CD4-positive, CD25-positive, alpha-beta regulatory T cell (primary cell): ENCODE measurements at places on chromosomes 11 and 22.

GRCh38 chr22:38464992-38465672 is 2.8 kb upstream of the KDELR3 start:
- no peak for DNase-seq

DNA sequence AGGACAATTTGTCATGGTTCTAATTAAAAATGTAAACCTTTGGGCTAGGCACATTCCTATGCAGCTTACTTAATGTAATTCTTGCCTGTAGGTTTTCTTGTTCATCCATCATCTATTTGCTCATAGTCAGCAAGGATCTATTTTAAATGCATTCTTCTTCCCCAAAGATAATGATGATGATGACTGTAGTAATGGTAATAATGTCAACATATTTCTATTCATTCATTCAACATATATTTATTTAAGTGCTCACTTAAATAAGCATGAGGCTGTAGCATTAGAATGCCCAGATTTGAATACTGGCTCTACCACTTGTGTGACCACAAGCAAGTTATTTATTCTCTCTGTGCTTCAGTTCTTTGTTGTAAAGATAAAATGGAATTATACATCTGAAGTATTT is 169.6 kb upstream of the SYN3 start:
- no peak for DNase-seq

- DNase-seq, result peak; percentile 90
Observed at GRCh38 chr22:37242395-37242918, 1.6 kb downstream of the RAC2 start.

DNA sequence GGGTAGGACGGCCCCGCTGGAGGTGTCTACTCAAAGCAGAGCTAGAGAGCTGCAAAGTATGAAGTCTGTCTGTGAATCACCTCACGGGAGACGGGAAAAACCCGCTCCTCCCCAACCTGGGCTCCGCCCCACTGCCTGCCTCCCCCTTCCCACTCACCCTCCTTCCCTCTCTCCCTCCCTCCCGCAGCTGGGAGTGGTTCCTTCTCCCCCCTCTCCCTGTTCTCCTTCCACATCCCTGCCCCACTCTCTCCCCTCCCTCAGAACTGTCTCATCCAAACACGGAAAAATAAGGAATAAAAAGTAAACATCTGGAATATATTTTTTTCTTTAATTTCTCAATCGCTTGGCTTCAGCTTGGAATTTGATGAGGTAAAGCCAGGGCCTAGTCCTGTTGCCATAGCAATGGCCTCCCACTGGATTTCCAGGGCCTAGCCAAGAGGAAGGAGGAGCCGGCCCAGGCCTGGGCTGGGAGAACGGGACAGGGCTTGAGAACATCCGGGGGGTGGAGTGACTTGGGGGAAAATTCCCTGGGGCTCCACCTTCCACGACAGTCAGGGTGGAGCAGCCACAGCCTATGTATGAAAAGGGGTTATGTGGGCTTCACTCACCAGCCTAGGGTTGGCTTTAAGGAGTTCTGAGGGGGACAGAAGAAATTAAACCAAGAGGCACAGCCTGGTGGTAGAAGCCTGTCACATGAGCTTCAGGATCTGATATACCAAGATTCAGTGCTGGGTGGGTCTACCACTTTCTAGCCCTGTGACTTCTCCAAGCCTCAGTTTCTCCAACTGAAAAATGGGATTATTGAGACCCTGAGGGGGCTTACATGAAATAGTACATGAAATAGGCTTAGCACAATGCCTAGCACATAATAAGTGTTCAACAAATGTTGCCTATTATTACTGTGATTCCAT is 2.2 kb downstream of the TNKS1BP1 start:
- no peak for DNase-seq

- DNase-seq, result no peak
Observed at GRCh38 chr22:49575703-49576081, 252.0 kb downstream of the BRD1 start.

DNA sequence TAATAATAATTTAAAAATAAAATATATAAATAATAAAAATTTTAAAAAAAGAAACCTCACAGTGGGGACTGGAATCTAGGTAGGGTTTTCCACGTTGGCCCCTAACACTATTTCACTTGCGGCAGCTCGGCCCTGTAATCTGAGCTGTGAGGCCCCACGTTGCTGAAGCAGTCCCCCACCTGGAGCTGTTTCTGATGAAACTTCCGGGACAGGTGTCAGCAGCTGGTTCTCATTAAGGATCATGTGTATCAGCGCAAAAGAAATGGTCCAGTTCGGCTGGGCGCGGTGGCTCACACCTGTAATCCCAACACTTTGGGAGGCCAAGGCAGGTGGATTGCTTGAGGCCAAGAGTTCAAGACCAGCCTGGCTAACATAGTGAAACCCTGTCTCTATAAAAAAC is 17.3 kb downstream of the RHOD start:
- DNase-seq, result no peak

GRCh38 chr11:38491986-38492385 is 1894.0 kb upstream of the RAG2 start:
- DNase-seq, result no peak

DNA sequence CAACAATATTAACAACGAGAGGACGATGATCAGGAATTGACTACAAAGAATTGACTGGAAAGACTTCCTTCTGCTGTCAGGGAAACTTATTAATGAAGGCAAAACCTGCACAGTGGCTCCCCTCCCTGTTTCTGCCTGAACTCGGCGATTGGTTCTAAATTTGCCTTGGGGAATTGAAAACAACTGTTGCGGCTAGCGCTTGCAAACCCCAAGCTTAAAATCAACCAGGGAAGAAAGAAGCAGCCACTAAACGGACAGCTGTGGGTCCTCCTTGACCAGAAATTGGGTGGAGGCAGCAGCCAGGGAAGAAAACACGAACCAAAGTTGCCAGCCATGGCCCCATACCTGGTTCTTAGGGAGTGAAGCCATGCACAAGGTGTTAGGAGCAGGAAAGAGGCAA is 383.5 kb upstream of the CADM1 start:
- DNase-seq, result no peak

GRCh38 chr11:125441648-125442410 is 54.2 kb downstream of the FEZ1 start:
- no peak for DNase-seq

DNA sequence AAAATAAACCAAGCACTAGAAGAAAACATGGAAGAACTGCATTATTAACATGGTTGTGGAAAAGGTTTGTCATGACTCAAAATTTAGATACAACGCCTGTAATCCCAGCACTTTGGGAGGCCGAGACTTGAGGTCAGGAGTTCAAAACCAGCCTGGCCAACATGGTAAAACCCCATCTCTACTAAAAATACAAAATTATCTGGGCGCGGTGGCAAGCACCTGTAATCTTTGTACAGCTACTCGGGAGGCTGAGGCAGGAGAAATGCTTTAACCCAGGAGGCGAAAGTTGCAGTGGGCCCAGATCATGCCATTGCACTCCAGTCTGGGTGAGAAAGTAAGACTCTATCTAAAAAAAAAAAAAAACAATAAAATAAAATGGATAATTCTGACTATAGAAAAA is 23.7 kb downstream of the GNB1L start:
- DNase-seq, result no peak

- no peak for DNase-seq
Observed at GRCh38 chr22:41417622-41418390, 28.8 kb downstream of the TOB2 start.

DNA sequence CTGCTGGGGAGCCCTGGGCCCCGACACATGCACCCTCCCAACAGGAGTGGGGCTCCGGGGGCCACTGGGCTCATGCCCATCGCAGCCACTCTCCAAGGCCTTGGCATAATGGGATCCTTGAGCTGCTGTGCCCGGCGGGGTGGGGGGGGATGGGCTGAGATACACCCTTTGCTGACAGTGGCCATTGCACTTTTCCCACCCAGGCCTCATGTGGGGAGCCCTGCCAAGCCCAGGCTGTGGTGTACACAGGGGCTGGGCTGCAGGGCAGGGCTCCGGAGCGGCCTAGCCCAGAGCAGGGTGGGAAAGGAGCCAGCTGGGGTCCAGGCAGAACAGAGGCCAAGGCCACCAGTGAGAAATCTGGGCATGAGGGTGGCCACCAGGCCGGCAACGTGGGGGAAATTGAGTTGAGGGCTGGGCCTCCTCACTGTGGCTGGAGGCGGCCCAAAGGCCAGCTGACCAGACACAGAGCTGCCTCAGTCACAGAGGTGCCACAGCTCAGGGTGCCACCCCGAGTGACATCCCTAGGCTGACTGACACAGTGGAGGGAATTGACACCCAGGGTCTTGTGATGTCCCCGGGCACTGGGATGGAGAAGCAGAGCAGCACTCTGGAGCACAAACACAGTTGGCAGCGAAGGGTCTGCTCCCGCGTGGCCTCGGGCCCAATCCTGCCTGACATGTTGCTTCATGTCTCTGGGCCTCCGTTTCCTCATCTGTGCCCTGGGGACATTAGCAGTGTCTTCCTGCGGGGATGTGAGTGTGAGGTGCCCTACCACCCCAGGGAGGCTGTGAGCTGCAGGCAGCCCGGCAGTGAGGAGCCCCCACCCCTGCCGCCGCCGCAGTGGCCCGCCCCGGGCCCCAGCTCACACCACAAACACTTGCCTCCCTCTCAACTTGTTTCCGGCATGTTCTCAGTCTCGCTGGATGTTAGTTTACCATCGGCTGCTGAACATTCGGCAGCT is 30.4 kb downstream of the RTN4R start:
- DNase-seq, result peak; percentile 70

GRCh38 chr11:46743693-46744339 is 24.8 kb downstream of the F2 start:
- DNase-seq, result no peak

DNA sequence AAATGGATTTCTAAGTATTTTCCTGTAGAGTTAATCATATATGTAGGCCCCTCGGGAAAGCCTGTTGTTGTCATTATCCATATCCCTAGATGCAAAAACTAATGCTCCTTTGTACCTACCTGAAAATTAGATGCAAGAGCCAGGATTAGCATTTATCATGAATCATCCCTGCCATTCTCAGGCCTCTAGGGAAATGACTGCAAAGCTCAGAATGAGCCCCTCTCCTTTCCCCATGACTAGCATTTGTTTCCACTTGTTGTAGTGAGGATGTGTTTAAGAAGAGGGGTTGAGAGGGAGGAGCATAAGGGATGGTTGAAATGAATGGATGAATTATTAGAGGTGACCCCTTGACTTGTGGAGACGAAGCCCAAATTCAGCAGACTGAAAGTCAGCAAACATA is 537.9 kb downstream of the NTM start:
- DNase-seq, result no peak

DNA sequence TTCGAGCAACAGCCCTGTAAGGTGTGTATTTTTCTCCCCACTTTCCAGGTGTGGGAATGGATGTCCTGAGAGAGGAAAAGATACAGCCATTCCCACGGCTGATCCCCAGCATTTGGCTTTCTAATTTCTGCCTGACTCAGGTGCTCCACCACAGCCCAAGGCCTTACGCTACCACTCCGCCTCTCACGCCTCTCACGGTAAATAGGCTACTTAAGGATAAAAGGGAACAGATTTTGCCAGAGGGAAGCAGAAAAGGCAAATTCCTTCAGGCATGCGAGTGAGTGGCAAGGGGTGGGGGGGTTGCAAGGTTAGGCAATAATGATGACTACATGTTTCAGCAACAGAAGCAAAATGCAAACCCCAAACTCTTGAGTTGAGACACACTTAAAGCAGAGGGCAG is 9.2 kb downstream of the PVALB start:
- DNase-seq, result no peak

DNA sequence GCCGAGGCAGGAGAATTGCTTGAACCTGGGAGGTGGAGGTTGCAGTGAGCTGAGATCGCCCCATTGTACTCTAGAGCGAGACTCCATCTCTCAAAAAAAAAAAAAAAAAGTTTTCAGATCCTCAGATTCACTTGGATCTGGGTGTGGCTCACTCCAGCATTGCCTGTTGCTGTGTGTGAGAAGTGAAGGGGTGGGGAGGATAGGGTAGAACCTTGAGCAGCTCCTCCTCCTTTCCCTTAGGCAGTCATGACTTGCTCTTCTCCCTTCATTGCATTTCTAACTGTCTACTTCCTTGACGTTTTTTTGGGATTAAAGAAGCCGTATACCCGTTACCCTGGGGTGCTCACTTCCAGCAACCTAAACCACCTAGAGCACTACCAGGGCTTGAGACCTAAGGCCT is 63.1 kb upstream of the YWHAH start:
- no peak for DNase-seq

DNA sequence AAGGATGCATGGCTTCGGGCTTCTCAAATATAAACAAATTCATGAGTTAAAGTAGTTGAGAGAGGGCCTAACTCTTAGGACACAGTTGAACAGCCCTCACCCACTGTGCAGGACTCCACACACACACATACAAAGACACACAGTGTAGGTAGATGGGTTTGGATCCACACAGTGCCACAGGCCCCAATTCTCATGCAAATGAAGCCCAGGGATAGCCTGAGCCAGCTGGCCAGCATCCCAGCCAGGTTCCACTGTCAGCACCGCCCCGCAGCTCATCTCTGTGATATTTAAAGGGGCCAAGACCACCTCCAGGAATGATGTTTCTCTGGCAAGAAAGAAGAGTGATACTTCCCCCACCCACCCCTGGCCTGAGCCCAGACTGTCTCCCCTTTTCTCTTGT is 11.7 kb downstream of the SLC35C1 start:
- no peak for DNase-seq

DNA sequence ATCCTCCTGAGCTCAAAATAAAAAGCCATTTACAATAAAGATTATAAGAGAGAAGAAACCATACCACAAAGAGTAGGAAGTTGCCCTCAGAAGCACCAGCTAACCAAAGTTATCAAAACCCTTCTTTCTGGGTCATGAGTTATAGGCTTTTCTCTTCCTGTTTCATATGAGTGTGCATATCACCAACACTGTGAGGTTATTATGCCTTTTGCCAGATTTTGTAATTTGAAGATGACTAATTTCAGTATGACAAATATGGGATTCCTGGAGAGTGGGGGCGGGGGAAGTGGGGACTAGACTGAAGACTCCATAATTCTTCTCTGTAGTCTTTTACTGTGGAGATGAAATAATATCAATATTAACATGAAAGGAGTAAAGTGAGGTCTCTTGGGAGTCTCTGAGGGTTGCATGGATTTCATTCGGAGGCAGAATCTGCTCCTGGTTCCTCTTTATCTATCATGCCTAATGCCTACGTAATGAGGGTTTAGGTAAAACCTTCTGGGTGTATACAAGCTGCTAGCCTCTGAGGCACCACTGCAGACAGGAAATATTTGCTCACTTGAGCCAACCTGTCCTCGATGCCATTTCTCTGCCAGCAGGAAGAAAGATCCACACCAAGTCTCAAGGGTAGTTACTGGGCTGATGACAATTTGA is 2.1 kb downstream of the LPXN start:
- peak; percentile 75 for DNase-seq

DNA sequence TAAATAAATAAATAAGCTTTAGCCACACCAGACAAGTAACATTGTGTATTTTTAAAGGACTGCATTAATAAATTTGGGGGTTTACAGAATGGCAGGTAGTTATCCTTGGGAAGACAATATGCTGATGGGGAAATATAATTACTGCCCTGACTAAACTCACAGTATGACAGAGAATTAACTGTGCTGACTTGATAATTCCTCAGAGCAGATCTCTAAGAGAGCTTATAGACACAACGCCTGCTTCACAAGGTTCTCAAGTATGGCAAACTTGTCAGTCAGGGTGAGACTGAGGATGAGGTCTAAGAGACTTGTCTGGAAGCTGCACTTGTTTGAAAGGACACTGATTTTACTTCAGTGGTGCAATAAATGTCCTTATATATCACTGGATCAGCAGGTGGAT is 3.3 kb downstream of the OR51B4 start:
- DNase-seq, result no peak

- no peak for DNase-seq
Observed at GRCh38 chr22:35703861-35704584, 13.6 kb upstream of the APOL5 start.
